ENCODE measurements at places on chromosomes 11 and 22.

GRCh38 chr11:12282676-12283075 lies 94.7 kb upstream of the PARVA start:
- DNase-seq: no peak

DNA sequence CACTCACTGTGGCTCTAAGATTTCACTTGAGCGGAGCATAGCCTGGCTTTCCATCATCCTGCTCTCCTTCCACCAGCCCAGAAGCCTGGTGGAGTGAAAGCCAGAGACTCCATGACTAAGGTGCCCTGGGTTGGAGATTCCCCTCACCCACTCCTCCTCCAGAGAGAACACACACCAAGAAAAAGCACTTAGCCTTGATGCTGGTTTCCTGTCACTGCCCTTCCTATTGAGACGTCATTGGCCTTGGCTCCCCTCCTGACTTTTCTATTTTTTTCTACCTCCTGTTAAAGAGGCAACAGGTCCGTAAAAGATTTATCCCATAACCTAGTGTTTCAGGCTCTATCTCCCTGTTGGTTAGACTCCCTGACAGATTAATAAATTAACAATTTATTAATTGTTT lies 38.5 kb upstream of the APLNR start:
- no peak for DNase-seq

DNA sequence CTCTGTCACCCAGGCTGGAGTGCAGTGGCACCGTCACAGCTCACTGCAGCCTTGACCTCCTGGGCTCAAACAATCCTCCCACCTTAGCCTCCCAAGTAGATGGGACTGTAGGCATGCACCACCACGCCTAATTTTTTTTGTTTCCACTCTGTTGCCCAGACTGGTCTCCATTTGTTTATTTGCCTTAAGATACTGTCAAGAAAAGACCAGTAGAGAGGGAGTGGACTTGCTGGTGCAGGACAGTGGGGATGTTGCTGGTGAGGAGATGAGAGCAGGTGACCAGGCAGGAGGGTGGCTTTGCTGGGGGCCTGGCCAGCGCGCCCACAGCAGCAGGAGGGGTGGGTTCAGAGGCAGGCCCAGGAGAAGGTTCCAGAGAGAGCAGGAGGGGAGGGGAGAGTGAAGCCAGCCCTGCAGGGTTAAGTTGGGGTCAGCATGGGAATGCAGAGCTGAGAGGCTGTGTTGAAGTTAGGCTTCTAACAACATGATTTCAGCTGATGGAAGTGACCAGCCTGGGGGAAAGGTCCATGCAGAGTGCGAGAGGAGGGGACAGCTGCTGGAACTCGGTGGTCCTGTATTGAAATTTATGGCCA lies 35.8 kb downstream of the NADSYN1 start:
- no peak for DNase-seq

DNA sequence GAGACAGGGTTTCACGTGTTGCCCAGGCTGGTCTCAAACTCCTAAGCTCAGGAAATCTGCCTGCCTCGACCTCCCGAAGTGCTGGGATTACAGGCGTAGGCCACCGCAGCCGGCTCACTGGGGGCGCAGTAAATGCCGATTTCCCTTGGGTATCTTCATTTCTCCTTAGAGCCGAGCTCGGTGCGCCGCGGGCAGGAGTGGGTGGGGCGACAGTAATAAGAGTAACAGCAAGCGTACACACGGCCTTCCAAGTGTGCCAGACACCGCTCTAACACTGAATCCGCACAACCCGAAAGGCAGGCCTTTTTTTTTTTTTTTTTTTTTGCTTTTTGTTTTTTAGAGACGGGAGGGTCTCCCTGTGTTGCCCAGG lies 500 bp upstream of the ADSL start:
- peak; percentile 63 for DNase-seq

GRCh38 chr11:13434247-13435205 lies 28.5 kb downstream of the BTBD10 start:
- no peak for DNase-seq

GRCh38 chr11:116862185-116862584 lies 24.8 kb upstream of the APOA1 start:
- no peak for DNase-seq

DNA sequence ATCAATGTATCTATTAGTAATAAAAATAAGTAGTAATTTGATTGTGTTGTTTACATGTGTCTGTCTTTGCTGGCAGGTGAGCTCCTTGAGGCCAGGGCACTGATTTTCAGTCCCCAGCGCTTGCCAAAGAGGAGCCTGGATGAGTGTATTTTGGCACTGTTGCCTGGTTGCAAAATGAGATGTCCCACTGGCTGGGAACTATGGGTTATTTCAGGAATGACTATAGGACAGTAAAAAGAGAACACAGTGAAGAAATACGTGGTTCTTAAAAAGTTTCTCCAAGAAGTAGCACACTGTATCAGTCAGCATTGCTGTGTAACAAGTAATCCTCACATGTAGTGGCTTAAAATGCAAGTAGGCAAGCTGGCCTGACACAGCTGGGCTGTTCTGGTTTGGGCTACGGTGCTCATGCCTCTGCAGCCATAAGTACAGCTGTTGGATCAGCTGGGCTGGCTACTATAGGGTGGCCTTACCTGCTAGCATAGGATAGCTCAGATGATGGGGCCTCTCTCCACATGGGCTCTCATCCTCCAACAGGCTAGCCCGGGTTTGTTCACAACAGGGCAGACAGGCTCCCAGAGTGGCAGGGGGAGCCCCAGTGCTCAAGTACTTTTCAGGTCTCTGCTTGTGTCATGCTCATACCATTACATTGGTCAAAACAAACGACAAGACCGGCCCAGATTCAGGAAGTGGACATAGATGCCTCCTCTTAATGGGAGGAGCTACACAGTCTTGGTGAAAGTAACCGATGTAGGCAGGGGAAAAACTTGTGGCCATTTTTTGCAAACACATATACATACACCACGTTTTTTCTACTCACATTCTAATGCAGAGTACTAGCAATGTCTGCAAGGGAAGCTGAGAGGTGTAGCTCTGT lies 399.1 kb downstream of the LARGE1 start:
- DNase-seq: no peak

GRCh38 chr11:62150887-62151736 lies 27.3 kb downstream of the INCENP start:
- DNase-seq: no peak

- DNase-seq: no peak
Measured at GRCh38 chr11:76683161-76684095, 12.9 kb upstream of the LRRC32 start.

- DNase-seq: no peak
Measured at GRCh38 chr11:78332174-78332866, 85.3 kb downstream of the GAB2 start.

DNA sequence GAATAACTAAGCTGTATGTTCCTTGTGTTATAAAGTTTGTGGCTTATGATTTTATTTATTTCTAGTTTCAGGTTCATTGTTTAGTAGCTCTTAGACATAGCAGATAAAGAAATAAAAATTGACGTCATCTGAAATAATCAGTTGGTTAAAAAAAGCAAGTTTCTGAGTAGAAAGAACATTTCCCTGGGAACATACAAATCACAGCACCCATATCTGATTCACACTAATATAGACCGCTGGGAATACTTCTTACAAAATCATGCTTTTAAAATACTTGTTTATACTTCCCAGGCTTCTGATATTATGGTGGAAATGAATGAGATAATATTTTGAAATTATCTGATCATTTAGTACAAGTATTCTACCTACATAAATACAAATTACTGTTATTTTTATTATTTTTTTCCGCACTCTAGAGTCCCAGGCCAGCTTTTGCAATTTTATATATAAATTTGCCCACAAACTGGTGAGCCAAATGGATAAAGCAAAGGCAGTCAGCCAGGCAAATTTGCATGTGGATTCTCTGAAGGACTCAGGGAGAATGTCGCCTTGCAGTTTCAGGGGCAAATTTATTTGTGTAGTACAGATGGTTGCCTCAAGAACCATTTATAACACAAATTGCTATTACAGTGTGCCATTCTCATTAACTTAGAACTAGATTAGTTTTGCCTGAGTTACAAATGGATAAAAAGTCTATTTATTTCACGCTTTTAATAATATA lies 62.9 kb upstream of the SC5D start:
- DNase-seq: no peak

DNA sequence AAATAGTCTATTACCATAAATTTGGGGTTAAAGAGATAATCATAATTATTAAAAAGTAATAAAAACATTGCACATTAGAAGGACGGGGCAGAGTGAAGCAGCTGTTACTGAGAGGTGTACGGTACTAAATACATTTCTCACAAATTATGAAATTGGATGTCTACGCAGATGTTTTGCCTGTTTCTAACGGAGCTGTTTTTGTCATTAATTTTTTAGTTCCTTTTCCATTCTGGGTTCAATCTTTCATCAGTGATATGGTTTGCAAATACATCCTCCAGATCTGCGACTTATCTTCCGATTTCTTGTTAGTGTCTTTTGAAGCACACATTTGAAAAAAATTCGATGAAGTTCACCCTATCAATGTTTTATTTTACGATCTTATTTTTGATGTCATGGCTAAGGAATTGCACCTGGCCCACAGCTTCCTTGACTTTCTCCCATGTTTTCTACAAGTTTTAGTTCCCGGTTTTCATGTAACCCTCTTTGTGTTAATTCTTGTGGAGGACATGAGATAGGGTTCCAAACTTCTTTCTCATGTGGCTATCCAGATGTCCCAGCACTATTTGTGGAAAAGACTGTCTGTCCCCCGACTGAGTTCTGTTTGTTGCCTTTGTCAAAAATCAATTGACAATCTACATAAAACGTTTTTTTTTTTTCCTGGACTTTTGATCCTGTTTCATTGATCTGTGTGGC lies 21.3 kb upstream of the KRTAP5-6 start:
- no peak for DNase-seq

DNA sequence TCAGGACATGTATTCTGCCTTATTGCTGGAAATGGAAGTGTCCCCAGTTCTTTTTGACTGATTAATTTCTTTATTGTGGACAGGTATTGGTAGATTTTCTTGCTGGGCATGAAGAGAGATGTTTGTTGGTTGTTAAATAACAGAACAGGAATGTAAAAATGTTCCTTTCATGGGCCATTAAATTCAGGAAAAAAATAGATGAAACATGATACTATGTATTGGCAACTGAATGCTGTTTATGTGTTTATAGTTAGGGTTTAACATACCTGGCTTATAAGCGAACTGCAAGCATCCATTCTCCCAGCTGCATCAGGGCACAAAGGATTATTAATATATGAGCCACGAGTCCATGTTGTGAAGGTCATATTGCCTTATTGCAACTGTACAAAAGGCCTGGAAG lies 368.5 kb downstream of the NELL1 start:
- no peak for DNase-seq

DNA sequence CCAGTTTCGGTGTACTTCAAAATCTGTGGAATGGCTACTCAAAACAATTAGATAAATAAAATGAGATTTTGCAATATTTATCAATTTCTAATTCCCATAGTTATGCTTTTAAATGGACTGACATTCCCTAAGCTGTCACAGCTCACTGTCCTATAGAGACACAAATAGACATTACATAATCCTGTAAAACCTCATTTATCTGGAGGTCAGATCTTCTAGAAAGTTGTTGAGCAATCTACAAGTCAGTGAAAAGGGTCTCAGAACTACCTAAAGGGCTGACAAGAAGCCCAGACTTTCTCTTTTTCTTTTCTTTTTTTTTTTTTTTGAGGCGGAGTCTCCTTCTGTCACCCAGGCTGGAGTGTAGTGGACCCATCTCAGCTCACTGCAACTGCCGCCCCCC lies 12.0 kb downstream of the ALG8 start:
- no peak for DNase-seq

DNA sequence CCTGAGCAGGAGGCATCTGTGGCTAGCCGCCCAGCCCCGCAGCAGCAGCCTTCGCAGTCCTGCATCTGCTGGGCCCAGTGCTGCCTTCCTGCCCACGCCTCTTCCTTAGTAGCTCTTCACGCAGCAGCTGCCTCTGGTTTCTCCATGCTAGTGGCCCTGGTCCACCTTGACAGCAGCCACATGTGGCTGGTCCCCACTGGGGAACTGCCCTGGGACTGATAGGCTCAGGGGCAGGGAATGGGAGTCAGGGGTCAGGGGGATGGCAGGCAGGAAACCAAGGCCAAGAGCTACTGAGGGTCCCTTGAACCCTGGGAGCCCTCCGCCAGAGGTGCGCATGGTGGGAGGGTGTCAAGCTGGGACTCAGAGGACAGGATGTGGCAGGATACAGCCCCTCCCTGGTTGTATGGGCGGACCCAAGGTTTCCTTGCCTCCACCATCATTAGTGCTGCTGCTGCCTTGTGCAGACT lies 99.4 kb upstream of the PITPNB start:
- DNase-seq: no peak

DNA sequence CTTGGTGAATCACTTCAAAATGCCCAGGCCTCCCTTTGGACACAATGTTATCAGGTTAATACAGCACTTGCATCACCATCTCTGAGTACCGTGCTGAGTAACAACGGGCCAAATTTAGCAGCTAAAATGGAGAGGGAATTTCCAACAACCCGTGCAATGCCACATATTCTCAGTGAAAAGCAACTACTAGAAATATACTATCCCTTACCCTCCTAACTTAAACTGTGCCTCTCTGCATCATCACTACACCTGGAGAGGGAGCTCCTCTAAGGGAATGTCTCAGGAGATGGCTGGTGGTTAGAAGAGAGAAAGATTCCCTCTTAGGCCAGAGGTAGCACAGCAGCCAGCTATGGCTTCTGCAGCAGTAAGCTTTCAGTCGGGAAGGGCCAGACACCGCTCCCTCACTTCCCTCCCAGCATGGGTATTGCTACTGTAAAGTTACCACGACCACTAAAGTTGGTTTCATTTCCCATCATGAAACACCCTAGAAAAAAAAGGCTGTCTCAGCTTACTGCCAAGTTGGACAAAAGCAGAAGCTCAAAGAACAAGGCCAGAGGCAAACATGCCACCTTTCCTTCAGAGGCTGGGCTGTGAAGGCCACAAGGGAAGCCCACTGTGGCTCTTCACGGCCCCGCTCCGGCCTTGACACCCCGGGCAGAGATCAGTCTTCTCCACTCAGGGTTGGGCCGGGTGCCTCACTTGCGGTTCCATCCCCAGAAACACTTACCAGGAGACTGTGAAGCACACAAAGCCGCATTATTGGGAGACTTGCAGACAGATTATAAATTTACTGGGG lies 3.9 kb downstream of the MAML2 start:
- DNase-seq: peak; percentile 50

DNA sequence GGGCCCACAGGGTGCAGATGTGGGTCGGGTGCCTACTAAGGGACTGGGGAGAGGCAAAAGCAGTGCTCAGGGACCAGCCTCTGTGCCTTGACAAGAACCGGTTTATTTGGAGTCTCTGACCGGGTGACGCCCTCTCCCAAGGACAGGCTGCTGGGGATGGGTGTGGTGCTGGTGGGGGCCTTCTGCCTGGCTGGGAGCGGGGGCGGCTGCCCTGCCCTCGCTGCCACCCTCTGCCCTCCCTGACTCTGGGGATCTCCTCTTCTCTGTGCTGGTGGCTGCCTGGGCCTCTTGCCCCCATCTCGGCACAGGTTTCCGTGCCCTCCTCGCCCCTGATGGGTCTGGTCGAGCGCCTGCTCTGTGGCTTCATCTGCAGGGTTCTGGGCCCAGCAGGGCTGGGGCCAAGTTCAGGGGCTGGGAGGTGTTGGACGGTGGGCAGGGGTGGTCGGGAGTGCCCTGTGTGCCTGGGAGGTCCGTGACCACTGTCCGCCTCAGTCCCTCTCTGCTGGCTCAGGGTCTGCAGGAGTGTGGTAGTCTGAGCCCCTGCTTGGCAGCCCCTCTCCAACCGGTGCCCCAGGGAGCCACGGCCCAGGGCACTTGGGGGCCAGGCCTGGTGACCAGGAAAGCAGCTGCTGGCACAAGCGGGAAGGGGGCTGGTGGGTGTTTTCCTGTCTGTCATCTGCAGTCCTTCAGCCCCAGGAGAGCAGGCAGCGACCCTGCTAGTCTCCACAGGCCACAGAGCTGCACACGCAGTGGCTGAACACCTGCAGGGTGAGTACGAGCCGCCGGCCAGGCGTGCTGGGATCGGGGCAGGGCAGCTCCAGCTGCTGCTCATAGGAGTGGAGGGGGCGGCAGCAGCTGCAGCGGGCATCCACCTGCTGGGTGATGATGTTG lies 23.5 kb downstream of the MUC6 start:
- DNase-seq: no peak

Measured in CD4-positive, alpha-beta T cell treated with Interleukin-2 at 100 ng/mL for 4 hours (primary cell).